ENCODE measurements at places on chromosomes 11 and 22.

GRCh38 chr11:69130654-69131053 is 25.1 kb upstream of the SMIM38 start:
- no peak for DNase-seq

- DNase-seq, result peak; percentile 49
Observed at GRCh38 chr11:17173332-17173731, 34.5 kb downstream of the PIK3C2A start.

GRCh38 chr22:26464312-26464711 is 19.3 kb downstream of the HPS4 start:
- DNase-seq, result peak; percentile 90

GRCh38 chr11:27497284-27497866 is 9.2 kb downstream of the LIN7C start:
- peak; percentile 8 for DNase-seq

DNA sequence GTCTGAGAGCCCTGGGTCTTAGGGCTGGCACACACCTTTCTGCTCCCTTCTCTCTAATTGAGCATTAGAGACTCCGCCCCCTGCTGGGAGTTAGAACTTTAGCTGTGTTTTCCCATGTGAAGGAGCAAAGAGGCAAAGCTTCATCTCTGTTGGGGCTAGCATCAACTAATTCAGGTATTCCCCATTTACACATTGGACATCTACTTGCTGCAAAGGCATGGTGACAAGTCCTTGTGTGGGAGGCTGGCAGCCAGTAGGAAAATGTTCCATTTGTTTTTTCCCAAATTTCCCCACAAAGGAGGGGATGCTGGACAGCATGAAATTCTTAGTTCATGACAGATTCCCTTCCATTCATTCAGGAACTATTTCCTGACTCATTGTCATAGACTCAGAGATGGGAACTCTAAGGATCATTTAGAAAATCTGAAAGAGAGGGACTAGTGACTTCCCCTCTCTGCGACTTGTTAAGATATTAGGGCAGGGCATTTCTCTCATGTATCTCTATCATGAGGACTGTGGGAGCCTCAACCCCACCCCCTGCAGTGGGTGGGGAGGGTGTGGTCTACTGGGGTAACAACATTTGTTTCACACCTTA is 3.6 kb downstream of the CD44 start:
- no peak for DNase-seq

DNA sequence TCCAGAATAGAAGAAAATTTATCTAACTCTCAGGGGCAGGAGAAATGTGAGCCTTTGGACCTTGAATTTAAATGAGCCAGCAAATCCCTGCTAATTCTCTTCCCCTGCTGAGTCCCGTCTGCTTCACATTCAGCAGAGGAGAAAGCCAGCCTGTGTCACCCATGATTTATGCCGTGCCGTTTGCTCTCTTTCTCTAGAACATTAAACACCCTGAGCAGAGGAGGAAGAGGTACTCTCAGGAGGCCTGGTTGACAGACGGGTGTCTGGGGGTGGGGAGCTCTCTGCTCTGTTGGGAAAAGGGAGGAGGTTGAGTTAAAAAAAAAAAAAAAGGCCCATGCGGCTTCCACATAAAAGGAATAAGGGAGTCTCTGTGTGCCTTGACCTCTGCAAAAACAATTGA is 11.3 kb upstream of the MTMR3 start:
- DNase-seq, result no peak

GRCh38 chr22:36182857-36183256 is 18.8 kb downstream of the APOL4 start:
- no peak for DNase-seq

- no peak for DNase-seq
Observed at GRCh38 chr11:134074766-134075165, 5.9 kb downstream of the JAM3 start.

DNA sequence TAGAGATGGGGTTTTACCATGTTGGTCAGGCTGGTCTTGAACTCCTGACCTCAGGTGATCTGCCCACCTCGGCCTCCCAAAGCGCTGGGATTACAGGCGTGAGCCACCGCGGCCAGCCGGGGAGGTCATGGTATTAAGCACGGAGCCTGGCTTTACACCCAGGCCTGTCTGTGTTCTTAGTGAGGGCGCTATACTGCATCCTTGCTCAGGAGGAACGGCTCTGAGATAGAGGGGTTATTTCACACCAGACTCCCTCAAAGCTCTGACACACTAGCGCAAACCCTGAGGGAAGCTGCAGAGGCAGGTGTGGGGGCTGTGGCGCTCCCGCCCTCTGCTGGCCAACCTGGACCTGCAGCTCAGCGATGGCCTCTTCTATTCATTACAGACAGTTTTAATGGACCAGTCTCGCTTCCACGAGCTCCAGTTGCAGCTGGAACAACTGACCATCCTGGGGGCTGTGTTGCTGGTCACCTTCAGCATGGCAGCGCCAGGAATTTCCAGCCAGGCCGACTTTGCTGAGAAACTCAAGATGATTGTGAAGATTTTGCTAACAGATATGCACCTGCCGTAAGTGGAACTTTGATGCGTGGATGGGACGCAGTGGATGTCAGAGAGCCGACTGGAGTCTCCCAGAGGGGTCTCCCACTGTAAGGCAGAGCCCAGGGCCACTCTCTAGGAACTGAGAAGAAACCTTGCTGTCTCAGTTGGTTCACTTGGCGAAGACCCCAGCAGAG is 26.2 kb downstream of the TCP11L1 start:
- peak; percentile 46 for DNase-seq

DNA sequence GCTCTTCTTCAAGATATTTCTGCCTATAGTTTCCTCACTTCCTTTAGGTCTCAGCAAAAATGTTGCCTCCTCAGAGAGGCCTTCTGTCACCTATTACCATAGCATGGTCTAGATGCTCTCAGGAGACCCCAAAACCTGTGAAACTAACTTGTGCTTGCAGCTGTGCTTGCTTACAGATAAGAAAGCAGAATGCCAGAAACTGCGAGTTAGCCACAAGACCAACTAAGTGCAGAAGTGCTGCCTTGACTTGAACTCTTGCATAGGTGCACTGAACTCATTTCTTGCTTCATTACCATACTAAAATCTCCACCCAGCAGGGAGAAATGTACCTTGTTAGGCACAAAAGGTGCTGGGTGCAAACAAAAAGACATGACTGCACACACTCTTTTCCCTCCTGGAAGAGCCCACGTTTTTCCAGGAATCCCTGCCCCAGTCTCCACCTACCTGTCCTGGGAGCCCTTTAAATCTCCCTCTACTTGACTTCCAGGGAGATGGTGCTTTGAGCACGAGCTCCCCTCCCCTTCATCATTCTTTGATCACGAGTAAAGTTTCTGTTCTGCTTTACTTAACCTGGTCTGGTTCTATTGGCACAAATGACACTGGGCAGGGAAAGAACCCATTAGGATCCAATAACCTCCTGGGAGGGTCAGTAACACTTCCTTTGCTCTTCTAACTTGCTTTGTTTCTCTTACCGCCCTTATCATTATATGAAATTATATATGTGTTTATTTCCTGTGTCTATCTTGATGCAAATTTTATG is 137.7 kb upstream of the DDI1 start:
- no peak for DNase-seq

GRCh38 chr11:2535673-2536439 is 91.0 kb downstream of the KCNQ1 start:
- no peak for DNase-seq

GRCh38 chr11:103907548-103908455 is 128.6 kb upstream of the DDI1 start:
- DNase-seq, result no peak

DNA sequence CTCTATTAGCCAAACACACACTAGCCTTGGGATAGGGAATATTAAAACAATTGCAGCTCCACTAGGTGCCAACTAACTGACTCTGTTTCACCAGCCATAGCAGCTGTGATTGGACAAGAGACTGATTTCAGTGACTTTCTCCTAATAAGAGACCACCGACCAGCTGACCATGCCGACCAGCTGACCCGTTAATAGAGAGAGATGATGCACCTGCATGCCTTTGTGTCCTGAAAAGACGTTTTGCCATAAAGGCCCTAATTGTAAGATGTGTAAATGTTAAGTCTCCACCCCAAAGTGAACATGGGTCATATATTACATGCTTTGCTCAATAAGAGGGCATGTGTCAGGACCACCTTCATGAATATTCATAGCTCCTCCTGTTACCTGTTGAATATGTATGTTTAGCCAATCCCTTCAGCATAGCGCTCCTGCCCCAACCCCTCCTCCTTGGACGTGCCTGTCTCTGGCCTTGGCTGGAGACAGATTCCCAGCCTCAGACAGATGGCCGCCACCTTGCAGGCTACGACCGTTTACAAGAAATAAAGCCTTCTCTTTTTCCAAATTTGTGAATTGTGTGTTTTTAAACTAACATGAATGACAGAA is 1.3 kb upstream of the NADSYN1 start:
- DNase-seq, result no peak

- peak; percentile 79 for DNase-seq
Observed at GRCh38 chr22:35838855-35839576, 121.3 kb downstream of the APOL5 start.

- DNase-seq, result peak; percentile 40
Observed at GRCh38 chr11:77617892-77618291, 19.7 kb downstream of the CLNS1A start.

DNA sequence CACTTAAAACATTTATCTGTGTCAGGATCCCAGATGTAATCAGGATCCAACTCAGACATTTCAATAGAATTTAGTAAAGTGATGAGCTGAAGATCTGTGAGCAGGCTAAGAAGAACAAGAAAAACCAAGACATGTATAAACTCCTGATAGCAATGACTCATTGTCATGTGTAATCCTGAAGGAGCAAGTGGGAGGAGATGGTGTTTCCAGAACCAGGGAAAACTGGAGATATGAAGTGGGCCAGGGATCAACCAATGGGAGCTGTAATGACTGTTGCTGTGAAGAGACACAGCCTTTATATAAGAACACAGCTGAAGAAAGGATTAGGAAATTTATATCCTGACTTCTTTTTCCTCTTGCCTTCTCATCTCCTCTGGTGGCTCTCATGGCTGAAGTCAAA is 682.5 kb upstream of the ARHGAP42 start:
- no peak for DNase-seq

GRCh38 chr11:67261640-67261945 is 4.7 kb upstream of the GRK2 start:
- DNase-seq, result no peak

GRCh38 chr11:13258855-13259254 is 18.7 kb upstream of the BMAL1 start:
- no peak for DNase-seq

GRCh38 chr11:134686460-134687061 is 274.5 kb upstream of the B3GAT1 start:
- no peak for DNase-seq

DNA sequence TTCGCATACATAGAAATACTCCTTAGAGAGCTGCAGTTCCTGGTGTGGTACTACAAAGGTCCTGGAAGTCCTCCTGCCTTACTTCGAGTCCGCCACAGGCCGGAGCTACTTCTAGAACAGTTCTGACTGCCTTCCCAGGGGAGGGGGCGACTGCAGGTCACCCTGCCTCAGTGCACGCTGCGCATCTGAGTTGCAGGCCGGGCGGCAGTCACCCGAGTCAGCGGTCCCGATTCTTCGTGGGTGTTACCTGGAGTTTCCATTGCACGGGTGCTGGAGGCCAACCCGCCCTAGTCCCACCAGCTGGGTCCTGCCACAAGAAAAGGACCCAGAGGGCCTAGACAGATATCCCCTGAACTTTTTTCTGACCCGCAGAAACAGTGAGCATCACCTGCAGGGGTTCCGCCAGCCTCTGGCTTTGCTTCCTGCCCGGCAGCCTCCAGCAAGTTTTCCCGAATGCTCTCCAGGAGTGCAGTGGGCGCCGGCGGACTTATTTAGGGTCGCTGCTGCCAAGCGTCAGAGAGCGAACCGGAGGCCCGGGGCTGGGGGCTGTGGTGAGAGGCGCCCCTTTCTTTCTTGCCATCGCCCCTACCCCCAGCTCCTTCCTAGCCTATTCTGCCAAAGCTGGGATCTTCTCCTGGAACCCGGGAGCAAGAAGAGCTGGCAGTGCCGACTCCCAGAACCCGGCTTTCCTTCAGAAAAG is 1.7 kb upstream of the CALCB start:
- no peak for DNase-seq

GRCh38 chr11:1652771-1653540 is 23.4 kb downstream of the KRTAP5-5 start:
- DNase-seq, result peak; percentile 28

DNA sequence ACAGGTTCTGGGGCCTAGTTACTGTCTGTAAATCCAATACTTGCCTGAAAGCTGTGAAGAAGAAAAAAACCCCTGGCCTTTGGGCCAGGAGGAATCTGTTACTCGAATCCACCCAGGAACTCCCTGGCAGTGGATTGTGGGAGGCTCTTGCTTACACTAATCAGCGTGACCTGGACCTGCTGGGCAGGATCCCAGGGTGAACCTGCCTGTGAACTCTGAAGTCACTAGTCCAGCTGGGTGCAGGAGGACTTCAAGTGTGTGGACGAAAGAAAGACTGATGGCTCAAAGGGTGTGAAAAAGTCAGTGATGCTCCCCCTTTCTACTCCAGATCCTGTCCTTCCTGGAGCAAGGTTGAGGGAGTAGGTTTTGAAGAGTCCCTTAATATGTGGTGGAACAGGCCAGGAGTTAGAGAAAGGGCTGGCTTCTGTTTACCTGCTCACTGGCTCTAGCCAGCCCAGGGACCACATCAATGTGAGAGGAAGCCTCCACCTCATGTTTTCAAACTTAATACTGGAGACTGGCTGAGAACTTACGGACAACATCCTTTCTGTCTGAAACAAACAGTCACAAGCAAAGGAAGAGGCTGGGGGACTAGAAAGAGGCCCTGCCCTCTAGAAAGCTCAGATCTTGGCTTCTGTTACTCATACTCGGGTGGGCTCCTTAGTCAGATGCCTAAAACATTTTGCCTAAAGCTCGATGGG is 13.5 kb downstream of the PIK3IP1 start:
- DNase-seq, result no peak

- no peak for DNase-seq
Observed at GRCh38 chr11:118000850-118001228, 14.6 kb downstream of the IL10RA start.

DNA sequence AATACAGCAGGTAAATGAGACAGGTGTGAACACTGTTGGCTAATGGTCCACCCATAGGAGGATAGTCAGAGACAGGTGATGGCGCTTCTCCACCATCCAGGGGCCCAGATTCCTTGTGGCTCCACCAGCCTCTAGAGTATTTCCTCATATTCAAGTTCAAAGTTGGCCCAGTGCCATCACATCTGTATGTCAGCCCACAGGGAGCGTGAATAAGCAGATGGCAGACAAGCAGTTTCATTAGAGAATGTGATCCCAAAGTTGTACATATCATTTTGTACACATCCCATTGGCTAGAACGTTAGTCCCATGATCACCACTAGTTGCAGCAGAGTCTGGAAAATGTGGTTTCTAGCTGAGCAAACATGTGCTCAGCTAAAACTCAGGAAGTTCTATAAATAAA is 11.0 kb upstream of the CWF19L2 start:
- DNase-seq, result peak; percentile 44

DNA sequence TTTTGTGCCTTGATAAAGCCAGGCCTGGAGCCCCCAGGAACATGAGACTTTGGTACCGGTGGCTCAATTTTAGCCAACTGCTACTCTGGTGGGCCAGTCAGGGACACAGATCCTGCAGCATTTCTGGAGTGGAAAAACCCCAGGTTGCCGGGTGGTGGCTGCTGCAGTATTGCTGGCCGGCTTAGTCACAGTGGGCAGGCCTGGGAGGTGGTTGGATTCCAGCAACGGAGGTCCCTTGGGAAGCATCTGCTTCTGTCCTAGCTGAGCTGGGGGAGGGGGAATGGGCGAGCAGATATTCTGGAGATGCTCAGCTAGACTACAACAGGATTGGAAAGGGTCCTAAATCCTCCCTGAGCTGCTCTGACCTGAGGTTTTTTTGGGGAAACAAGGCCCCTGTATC is 31.6 kb upstream of the ACCSL start:
- DNase-seq, result peak; percentile 61
